ENCODE measurements at places on chromosomes 7 and 10. TPM values are rescaled to one million over a fixed set of nuclear protein-coding genes. Genes with fewer than 3 reads are reported as not detected.

Gene SUN3
- total RNA-seq, result not detected

Gene IDI2
- total RNA-seq, result not detected

Gene EMX2
- total RNA-seq, result not detected

Gene PRTFDC1
- total RNA-seq, result 18.6 TPM

Gene ZNF775
- 22.2 TPM for total RNA-seq

Gene LRRC72
- not detected for total RNA-seq

Gene POLR2J2
- total RNA-seq, result 0.40 TPM

Gene MRPL43
- 101 TPM for total RNA-seq

Gene POM121L12
- not detected for total RNA-seq

Gene CDC14C
- total RNA-seq, result not detected

Gene SPDYE1
- total RNA-seq, result not detected

Gene RNF148
- not detected for total RNA-seq

Gene ANXA8L1
- total RNA-seq, result 0.56 TPM

Gene RBP4
- total RNA-seq, result not detected

Gene NEUROG3
- not detected for total RNA-seq

Gene GCK
- total RNA-seq, result 0.56 TPM

Gene WDR86
- total RNA-seq, result 1.7 TPM

Gene STEAP4
- 0.08 TPM for total RNA-seq

Gene GALNT11
- total RNA-seq, result 21.3 TPM

Gene TRA2A
- 88.5 TPM for total RNA-seq

Gene RELN
- 0.65 TPM for total RNA-seq

Gene SEMA3C
- total RNA-seq, result 102 TPM

Gene GTPBP4
- 24.3 TPM for total RNA-seq

Gene IQUB
- 0.13 TPM for total RNA-seq

Gene CCDC172
- not detected for total RNA-seq

Gene PGAM2
- not detected for total RNA-seq

Gene CYP3A7
- 1.0 TPM for total RNA-seq

Gene GATA3
- 0.26 TPM for total RNA-seq

Gene ANKRD7
- 0.91 TPM for total RNA-seq

Gene ELN
- total RNA-seq, result 2.3 TPM

Gene PDZD7
- 0.91 TPM for total RNA-seq

Gene NODAL
- total RNA-seq, result not detected

Gene TMEM209
- 14.5 TPM for total RNA-seq

Gene FKBP9
- 198 TPM for total RNA-seq

Gene LRRC17
- total RNA-seq, result 455 TPM

Gene GOLGA7B
- total RNA-seq, result not detected

Gene CC2D2B
- total RNA-seq, result not detected

Gene METTL27
- 8.1 TPM for total RNA-seq

Gene ADARB2
- total RNA-seq, result 0.40 TPM

Gene ANKRD30A
- total RNA-seq, result not detected

Gene TMEM196
- not detected for total RNA-seq

Measured in epithelial cell of alveolus of lung (primary cell).